Stimulated activated naive CD4-positive, alpha-beta T cell (primary cell): ENCODE measurements at places on chromosomes 2 and 18.
A peak's percentile ranks its signal among the peaks of the same experiment; 100 is the strongest.

- no peak for DNase-seq
These were observed 56.1 kb downstream of the SRD5A2 start for GRCh38 chr2:31524592-31524991.

DNA sequence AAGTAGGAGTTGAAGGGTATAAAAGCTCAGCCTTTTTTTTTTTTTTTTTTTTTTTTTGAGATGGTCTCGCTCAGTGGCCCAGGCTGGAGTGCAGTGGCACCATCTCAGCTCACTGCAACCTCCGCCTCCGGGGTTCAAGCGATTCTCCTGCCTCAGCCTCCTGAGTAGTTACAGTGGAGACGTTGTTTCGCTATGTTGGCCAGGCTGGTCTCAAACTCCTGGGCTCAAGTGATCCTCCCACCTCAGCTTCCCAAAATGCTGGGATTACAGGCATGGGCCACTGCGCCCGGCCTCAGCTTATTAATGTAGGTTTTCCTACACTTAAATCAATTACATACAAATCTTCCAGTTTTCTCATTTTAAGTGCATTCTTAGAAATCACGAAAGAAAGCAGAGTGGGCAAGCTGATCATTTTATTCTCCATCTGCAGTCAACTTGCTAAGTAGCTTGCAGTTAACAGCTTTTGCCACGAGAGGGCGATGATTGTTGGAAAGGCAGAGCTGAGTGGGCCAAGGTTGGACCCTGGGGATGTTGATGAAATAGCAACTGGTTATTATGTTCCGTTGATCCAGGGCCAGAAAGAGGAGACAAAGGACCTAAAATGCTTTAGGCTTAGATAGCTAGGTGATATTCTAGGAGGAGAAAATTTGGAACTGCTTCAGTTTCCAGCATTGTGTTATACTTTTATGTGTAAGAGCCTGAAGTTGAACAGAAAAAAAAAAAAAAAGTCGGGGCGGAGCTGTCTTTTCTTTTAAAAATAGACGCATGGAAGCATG lies 234.4 kb upstream of the EPAS1 start:
- peak; percentile 32 for DNase-seq

DNA sequence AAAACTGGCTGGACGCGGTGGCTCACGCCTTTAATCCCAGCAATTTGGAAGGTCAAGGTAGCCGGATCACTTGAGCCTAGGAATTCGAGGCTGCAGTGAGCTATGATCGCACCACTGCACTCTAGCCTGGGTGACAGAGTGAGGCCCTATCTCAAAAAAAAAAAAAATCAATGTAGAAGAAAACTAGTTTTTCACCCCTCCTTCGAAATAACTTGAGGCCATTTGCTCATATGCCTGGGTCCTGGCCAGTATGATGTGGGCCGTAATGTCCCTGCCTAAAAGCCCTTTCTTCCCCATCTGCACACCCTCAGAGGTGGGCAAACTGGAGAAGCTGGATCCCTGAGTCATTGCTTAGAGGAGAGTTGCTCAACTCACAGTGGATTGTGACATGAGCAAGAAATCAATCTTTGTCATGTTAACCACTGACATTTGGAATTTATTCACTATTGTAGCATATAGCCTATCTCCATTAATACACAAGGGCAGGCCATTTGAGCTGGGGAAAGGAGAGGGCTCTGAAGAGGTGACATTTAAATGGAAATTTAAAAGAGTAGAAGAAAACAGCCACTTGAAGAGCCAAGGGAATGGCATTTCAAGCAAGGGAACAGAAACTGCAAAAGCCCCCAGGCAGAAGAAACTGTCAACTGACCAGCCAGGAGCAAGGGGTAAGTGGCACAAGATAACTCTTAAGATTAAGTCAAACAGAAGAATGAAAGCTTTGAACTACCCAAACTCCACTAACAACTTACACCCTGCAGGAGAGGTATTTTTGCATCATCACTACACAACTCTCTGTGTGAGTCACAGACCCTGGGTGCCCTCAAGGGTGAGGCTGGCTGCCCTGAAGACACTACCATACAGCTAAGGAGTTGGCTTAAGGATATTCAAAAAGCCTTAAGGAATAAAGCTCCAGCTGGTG lies 7.6 kb upstream of the METTL21A start:
- DNase-seq, result no peak

GRCh38 chr2:239339241-239339640 lies 61.6 kb downstream of the HDAC4 start:
- DNase-seq, result no peak

GRCh38 chr2:195027947-195028346 lies 629.1 kb upstream of the SLC39A10 start:
- no peak for DNase-seq

DNA sequence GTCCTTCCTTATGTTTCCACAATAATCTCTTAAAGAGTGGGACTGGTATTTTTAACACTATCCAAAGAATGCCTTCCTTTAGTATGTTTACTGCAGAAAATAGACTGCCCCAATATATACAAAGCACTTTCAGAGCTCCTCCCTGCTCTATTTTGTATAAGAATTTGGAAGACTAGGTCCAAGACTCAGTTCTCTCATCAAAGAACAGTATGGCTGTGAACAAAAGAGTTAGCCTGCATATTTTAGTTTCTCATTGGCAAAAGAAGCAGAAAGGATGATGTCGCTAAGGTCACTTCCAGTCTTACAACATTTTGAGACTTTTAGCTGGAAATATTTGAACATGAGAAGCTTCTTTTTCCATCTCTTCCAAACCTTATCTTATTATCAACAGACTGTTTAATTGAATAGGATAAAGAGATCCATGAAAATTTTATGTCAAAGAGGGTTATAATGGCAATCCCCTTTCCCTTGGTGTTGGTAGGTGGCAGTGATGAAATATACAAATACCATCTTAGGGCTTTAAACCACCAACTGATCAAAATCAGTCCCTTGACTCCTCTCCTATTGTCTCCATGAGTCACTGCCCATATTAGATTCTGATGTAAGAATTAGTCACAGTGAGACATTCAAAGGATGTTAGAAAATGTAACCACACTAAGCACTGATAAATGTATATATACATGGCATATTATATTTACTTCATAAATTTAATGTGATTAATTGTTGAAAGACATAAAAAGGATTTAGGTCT lies 266.9 kb upstream of the DSEL start:
- no peak for DNase-seq

- DNase-seq, result no peak
These were observed 1.6 kb upstream of the ALKAL2 start for GRCh38 chr2:289362-290089.

- no peak for DNase-seq
These were observed 152.4 kb upstream of the NCK2 start for GRCh38 chr2:105592288-105592687.
